Activated CD4-positive, alpha-beta T cell treated with anti-CD3 and anti-CD28 coated beads, Interleukin-2, amount 10 ng/mL, durations not matched to agents 24 days and 14 days (primary cell): ENCODE measurements at places on chromosomes 7 and 10. TPM values are rescaled to one million over a fixed set of nuclear protein-coding genes. Genes with fewer than 3 reads are reported as not detected.

GRCh38 chr10:33981301-33981700 is 646.8 kb upstream of the NRP1 start:
- H3K4me3 ChIP-seq: no peak overlapping the region
- no peaks in the 10 kb centered on the region for H3K4me1 ChIP-seq
- no peak overlapping the region for H3K27ac ChIP-seq
- DNase-seq: no peak
- no peaks in the 10 kb centered on the region for H3K27me3 ChIP-seq

DNA sequence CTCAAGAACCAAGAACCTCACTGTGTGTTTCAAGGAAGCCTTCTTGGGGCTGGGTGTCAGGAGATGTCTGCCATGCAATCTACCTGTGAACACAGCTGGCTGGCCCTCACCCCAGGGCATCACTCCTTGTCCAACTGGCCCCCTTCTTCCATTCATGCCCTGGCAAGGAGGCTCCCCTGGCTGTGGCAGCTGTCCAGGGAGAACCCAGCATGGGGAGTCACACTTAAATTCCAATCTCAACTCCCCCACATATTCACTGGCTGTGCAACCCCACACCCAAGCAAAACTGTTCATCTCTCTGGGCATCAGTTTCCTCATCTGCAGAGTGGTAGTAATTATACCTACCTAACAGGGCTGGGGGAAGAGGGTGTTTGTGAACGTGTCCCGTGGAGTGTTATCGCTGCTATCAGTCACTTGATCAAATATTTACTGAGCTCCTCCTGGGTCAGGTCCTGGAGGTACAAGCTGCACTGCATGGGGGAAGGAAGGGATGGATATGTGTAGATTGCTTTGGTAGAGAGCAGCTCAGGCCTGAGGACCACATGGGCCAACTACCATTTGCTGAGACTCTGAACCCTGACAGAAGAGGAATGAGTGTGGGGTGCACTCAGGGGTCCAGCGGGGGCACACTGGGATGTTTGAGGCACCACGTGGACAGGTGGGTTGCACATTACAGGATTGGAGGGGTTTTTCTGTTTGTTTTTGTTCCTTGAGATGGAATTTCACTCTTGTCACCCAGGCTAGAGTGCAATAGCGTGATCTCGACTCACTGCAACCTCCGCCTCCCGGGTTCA is 2.1 kb upstream of the GPRIN2 start:
- no peaks in the 10 kb centered on the region for H3K27me3 ChIP-seq
- no peak overlapping the region for H3K4me3 ChIP-seq
- H3K27ac ChIP-seq: no peak overlapping the region
- no peak for DNase-seq
- no peaks in the 10 kb centered on the region for H3K36me3 ChIP-seq
- peaks cover 2% of the 10 kb centered on the region for H3K4me1 ChIP-seq

DNA sequence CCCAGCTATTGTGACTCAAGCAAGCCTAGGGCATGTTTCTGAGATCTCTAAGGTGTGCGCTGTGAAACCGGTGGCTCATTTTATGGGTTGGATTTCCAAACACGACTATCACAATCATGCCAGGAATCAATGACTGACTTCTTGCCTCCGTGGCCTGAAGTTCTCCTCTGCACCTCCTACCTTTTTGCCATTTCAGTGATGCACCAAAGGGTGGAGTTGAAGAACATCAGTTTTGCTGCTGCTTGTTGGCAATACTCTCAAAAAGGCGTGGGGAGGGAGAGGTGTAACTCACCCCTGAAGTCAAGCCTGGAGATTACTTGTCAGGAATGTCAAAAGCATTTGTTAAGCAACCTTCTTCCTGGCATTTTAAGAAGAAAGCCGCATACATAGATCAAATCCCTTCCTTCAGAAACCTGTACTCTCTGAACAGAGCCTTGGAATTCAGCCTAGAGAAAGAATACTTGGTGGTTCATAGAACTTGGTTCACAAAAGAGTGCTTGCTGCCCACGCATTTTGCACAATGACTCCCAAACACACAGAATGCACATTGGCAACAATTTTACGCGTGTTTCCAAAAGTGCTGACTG is 41.0 kb downstream of the KIAA1217 start:
- DNase-seq: no peak
- H3K27ac ChIP-seq: no peak overlapping the region
- H3K27me3 ChIP-seq: no peaks in the 10 kb centered on the region
- no peaks in the 10 kb centered on the region for H3K36me3 ChIP-seq
- H3K4me3 ChIP-seq: no peak overlapping the region

The TMEM213 gene
- 0.09 TPM in 1 of 2 replicates, not detected in the other for total RNA-seq

The SEMA3E gene
- not detected in 2 replicates for total RNA-seq

- no peak for DNase-seq
- no peaks in the 10 kb centered on the region for H3K27me3 ChIP-seq
- peaks cover 52% of the 10 kb centered on the region for H3K36me3 ChIP-seq
- H3K27ac ChIP-seq: no peak overlapping the region
Measured at GRCh38 chr7:127673902-127674301, 21.9 kb downstream of the SND1 start.

- no peak overlapping the region for H3K4me3 ChIP-seq
- H3K4me1 ChIP-seq: peaks cover 2% of the 10 kb centered on the region
- H3K27me3 ChIP-seq: peaks cover 19% of the 10 kb centered on the region
- no peak for DNase-seq
- no peaks in the 10 kb centered on the region for H3K36me3 ChIP-seq
Measured at GRCh38 chr7:30989824-30990672, 26.3 kb downstream of the GHRHR start.
